ENCODE measurements at places on chromosomes 2 and 18. TPM values are rescaled to one million over a fixed set of nuclear protein-coding genes. Genes with fewer than 3 reads are reported as not detected.

Gene PIEZO2
- 31.0 TPM for total RNA-seq

Gene REG1A
- total RNA-seq, result not detected

Gene FAM237A
- total RNA-seq, result not detected

Gene KIAA2012
- total RNA-seq, result not detected

Gene ARHGEF33
- 0.14 TPM for total RNA-seq

Gene MSTN
- total RNA-seq, result 0.07 TPM

Gene PUM2
- 85.6 TPM for total RNA-seq

Gene CPO
- not detected for total RNA-seq

Gene HNMT
- 15.7 TPM for total RNA-seq

Gene EHD3
- 5.2 TPM for total RNA-seq

Gene ACVR1C
- under 0.01 TPM for total RNA-seq

Gene DOK6
- total RNA-seq, result not detected

Gene FAM161A
- total RNA-seq, result 4.1 TPM

Gene SCG2
- not detected for total RNA-seq

Gene RAB11FIP5
- 45.1 TPM for total RNA-seq

Gene TXNDC2
- 0.07 TPM for total RNA-seq

Gene KLHL41
- 0.29 TPM for total RNA-seq

Gene DNMT3A
- total RNA-seq, result 22.9 TPM

Gene EMILIN2
- total RNA-seq, result 4.9 TPM

Gene KCNIP3
- 2.0 TPM for total RNA-seq

Gene RAB6C
- not detected for total RNA-seq

Gene CIB4
- not detected for total RNA-seq

Gene PROKR1
- not detected for total RNA-seq

Gene CLASP1
- 87.6 TPM for total RNA-seq

Gene AMER3
- not detected for total RNA-seq

Gene HJURP
- total RNA-seq, result 42.0 TPM

Gene GAL3ST2
- not detected for total RNA-seq

Gene SCN7A
- total RNA-seq, result not detected

Gene GATA6
- total RNA-seq, result 23.8 TPM

Gene CPS1
- total RNA-seq, result 12.8 TPM

Gene SCN2A
- under 0.01 TPM for total RNA-seq

Gene DCAF17
- total RNA-seq, result 30.0 TPM

Gene NMUR1
- not detected for total RNA-seq

Gene ZBTB7C
- total RNA-seq, result under 0.01 TPM

Gene SKA1
- total RNA-seq, result 47.7 TPM

Gene SCYGR4
- total RNA-seq, result not detected

Gene SMYD5
- 23.0 TPM for total RNA-seq

Gene PSD4
- 0.27 TPM for total RNA-seq

Gene ATP6V1C2
- not detected for total RNA-seq

Gene LTBP1
- total RNA-seq, result 9.5 TPM

Gene MBD1
- total RNA-seq, result 59.7 TPM

Gene PID1
- not detected for total RNA-seq

Gene MRPL44
- 49.6 TPM for total RNA-seq

Gene ACADL
- not detected for total RNA-seq

Gene DNAH7
- 0.13 TPM for total RNA-seq

Gene TMEM247
- not detected for total RNA-seq

Gene IL18R1
- 6.4 TPM for total RNA-seq

Data from thoracic aorta endothelial cell (primary cell).